ENCODE measurements at places on chromosomes 1 and 21.

GRCh38 chr21:45373991-45374816 is 30.8 kb upstream of the COL18A1 start:
- DNase-seq: no peak

- DNase-seq: no peak
These were observed 84.2 kb downstream of the SH3GLB1 start for GRCh38 chr1:86788300-86789206.

DNA sequence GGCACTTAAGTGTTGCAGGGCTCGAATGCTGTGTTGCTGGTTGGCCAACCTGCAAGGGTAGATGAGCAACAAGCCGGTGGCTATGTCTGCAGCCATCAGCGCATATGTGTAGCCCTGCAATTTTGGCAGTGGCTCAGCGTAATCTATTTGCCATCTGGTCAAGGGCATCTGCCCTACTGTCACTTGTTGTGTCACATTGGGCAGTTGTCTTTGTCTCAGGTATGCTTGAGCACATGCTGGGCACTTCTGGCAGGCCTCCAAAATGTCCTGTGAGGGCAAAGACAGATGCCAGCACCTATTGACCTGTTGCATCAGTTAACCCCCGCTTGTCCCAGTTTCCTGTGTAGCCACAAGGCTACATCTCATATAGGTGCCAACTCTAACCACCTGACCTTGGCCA is 111.8 kb downstream of the GDAP2 start:
- no peak for DNase-seq

DNA sequence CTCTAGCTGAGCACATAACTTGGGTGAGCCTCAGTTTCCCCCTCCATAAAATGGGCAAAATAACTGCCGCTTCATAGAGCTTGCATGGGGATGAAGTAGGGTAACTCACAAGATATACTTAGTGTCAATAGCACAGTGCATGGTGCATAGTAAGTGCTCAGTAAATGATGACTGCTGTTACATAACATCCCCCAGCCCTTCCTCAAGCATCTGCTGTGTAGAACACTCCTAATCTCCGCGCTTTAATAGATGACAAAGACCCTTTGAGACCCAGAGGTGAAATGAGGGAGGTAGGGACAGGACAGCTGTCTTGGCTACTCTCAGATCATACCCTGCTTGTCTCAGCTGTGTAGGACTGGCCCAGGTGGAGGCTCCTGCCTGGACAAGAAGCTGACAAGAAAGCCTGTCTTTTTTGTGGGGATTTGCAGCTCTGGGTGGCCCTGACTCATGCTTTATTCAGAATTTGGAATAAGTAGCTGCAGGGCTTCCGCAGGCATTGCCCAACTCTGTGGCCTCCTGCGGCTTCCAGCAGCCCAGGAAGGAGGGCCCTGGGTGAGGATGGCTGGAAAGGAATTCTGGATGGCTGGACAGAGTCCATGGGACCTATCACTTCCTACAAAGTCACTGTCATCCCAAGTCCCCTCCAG is 20.7 kb upstream of the PADI4 start:
- DNase-seq: no peak

GRCh38 chr1:210629276-210629675 is 300.6 kb downstream of the HHAT start:
- no peak for DNase-seq

GRCh38 chr1:208134491-208134890 is 109.7 kb downstream of the PLXNA2 start:
- DNase-seq: no peak

- DNase-seq: no peak
These were observed 36.0 kb upstream of the LHX4 start for GRCh38 chr1:180194048-180194425.

DNA sequence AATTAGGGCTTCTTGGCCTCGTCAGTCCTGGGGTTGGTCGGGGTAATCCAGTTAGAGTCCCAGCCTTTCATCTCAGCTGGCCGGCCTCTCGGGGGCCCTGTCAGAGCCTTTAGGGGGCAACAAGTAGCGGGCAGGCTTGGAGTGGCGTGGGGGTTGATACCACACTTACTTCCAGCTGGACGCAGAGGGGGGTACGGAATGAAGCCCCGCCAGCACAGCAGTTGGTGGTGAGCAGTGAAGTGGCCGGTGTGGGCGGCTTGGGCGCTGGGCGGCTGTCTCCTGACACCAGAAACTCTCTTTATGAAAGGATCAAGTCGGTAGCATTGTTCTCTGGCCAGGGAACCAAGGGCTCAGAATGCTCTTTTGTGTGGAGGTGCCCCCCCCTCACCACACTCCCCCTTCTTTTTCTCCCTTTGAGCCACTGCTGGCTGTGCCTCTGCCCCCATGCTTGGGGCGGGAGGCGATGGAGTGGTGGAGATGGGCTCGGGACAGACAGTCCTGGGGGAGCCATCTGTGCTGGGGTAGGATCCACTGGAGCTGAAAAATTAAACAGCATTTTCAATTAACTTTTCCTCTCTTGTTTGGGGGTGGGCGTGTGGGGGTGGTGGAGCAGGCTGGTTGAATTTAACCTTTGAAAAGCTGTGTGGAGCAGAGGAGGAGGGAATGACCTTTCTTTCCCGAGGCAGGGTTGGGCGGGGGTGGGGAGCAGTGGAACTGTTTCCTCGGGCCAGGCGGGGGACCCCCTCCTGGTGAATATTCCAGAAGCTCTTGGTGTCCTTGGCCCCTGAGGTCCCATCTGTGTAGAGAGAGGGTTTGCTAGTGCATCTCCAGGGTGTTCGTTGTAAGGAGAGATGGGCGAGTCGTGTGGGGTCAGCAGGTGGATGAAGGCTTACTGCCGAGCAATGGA is 102.7 kb downstream of the RNF220 start:
- no peak for DNase-seq

DNA sequence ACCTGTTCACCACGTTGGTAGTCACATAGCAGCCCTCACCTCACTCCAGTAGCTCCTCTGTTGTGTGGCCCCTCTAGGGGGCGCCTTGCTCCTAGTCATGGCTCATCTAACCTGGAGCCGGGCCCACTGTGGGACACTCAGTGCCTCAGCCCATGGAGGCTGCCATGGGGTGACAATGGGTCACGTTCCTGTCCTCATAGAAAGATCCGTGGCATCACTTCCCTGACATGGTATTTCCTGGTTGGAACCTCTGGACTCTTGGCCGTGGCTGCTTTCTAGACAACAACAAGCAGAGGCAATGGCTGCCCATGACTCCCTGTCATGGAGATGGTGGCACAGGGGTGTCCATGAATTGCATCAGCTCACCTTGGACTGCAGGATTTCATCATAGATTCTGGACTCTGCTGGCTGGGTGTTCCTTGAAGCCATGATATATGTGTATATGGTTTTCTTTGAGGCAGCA is 27.5 kb upstream of the SLAMF6 start:
- DNase-seq: no peak

- no peak for DNase-seq
These were observed 133.7 kb upstream of the CTTNBP2NL start for GRCh38 chr1:112262316-112262715.

GRCh38 chr1:108077991-108078390 is 113.0 kb upstream of the VAV3 start:
- DNase-seq: no peak

DNA sequence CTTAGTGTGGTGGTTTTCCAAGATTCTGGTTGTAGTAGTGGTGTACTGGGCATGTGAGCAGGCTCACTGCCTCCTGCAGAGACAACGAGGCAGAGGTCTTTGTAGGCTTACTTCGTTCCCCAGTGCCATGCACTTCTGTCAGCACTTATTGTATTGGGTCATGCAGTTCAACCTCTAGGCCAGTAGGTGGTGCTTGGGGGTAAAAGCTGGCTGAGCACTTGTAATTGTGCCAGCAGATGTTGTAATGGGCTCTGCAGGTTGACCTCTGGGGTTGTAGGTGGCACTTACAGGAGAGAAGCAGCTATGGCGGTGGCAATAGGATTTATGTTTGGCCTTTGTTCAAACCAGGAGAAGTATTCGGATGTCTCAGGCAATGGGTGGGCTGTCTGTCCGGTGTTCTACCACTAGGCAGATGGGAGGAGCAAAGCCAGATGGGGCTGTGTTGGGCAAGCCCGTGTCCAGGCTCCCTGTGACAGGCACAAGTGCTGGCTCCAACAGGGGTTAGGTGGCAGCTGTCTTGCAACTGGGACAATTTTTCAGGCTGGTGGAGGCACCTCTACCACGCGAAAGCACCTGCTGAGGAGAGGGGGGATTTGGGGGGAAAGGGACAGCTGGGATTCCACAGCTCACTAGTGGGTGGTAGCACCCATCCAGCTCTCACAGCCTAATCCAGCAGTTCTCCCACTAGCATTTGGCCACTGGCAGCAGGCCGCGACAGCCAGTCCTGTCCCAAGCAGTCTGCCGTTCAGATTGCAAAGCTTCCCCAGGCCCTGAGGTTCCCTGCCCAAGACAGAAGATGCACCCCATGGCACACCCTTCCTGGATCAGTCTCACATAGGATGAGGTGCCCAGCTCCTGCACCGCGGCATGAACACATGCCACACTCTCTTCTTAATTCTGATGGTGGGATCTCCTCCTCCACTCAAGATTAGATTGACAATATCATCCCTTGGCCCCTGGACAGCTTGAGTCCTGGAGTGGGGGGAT is 274.5 kb downstream of the CTH start:
- DNase-seq: peak; percentile 18

GRCh38 chr21:44428281-44428960 is 26.9 kb upstream of the LRRC3 start:
- DNase-seq: peak; percentile 30

GRCh38 chr1:201327687-201328240 is 44.5 kb downstream of the PKP1 start:
- no peak for DNase-seq

GRCh38 chr1:44723064-44723463 is 7.9 kb downstream of the RNU5D-1 start:
- no peak for DNase-seq

- no peak for DNase-seq
These were observed 316.2 kb downstream of the HMCN1 start for GRCh38 chr1:186050360-186050759.

Data from activated B cell treated with CpG ODN at 0.5 μM for 24 hours (primary cell).